ENCODE measurements at places on chromosomes 6 and 20.

DNA sequence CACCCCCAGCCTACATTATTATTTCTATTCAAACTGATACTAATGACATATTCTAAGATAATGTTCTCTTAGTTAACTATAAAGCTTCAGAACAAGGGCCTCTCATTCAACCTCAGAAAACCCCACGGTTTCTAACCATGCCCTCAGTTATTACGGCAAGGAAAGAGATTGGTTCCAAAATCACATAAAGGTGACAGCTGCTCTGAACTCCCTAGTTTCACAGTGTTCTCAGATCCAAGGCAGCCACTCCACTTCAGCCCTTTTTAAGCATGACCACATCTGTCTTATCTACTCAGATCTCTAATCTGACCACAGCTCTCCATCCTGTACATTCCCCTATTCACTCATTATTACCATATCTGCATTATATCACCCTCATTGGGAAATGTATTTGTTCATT lies 98.8 kb upstream of the CEP85L start:
- H3K4me1 ChIP-seq, result peaks cover 31% of the 10 kb centered on the region
- peaks cover 3% of the 10 kb centered on the region for H3K36me3 ChIP-seq
- no peak overlapping the region for H3K4me3 ChIP-seq
- no peak for DNase-seq
- no peaks in the 10 kb centered on the region for H3K27me3 ChIP-seq

GRCh38 chr6:129183681-129184301 lies 300.9 kb downstream of the LAMA2 start:
- H3K4me3 ChIP-seq, result no peak overlapping the region
- no peaks in the 10 kb centered on the region for H3K36me3 ChIP-seq
- no peak for DNase-seq
- H3K4me1 ChIP-seq, result no peaks in the 10 kb centered on the region
- peaks cover 2% of the 10 kb centered on the region for H3K27me3 ChIP-seq
- no peak overlapping the region for H3K27ac ChIP-seq

- H3K36me3 ChIP-seq, result no peaks in the 10 kb centered on the region
- no peaks in the 10 kb centered on the region for H3K4me1 ChIP-seq
- no peak overlapping the region for H3K4me3 ChIP-seq
- H3K27me3 ChIP-seq, result peaks cover 55% of the 10 kb centered on the region
- no peak overlapping the region for H3K27ac ChIP-seq
- DNase-seq, result no peak
Measured at GRCh38 chr6:132687306-132687705, 26.5 kb downstream of the VNN1 start.

DNA sequence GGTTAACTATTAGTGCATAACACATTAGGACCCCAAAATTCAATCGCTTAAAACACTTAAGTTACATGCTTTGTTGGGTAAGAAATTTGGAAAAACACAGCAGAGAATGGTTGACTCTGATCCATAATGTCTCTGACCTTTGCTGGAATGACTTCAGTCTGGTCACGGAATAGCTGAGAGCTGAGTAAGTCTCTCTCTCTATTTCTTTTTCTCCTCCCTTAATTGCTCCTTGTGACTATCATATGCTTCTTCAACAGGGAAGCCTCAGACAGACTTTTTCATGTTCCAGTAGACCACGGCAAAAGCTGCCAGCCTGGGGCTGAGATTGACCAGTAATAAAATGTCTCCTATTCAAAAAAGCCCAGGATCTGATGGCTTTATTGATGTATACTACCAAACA lies 4.8 kb downstream of the OR12D1 start:
- H3K4me1 ChIP-seq, result peaks cover under 1% of the 10 kb centered on the region
- peaks cover 24% of the 10 kb centered on the region for H3K27me3 ChIP-seq
- DNase-seq, result no peak

DNA sequence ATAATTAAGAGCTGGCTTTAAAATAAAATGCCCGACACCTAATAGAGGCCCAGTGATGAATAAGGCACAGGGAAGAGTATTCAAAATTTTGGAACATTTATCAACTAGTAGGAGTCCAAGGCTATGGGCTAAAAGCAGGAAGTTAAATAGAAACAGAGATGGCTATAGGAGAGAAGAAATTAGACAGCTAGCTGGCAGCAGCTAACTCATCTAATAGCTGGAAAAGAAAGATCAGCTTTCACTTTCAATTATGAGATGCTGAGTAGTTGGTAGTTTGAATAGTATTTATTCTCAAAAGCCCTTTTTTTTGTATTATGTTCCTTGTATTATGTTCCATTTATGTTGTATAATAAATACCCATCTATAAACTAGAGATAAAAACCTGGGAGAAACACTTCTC lies 215.7 kb downstream of the SLC35F1 start:
- no peaks in the 10 kb centered on the region for H3K4me1 ChIP-seq
- H3K27me3 ChIP-seq, result peaks cover 2% of the 10 kb centered on the region
- DNase-seq, result no peak
- H3K4me3 ChIP-seq, result no peak overlapping the region
- H3K27ac ChIP-seq, result no peak overlapping the region

- DNase-seq, result no peak
- no peak overlapping the region for H3K27ac ChIP-seq
- H3K4me1 ChIP-seq, result peaks cover 43% of the 10 kb centered on the region
- peak overlapping the region; percentile 22 for H3K4me3 ChIP-seq
Measured at GRCh38 chr6:149364557-149364956, 35.5 kb upstream of the SUMO4 start.

- H3K27ac ChIP-seq, result no peak overlapping the region
- peaks cover 12% of the 10 kb centered on the region for H3K27me3 ChIP-seq
- DNase-seq, result no peak
- no peak overlapping the region for H3K4me3 ChIP-seq
Measured at GRCh38 chr6:96631248-96631647, 68.3 kb downstream of the FHL5 start.

DNA sequence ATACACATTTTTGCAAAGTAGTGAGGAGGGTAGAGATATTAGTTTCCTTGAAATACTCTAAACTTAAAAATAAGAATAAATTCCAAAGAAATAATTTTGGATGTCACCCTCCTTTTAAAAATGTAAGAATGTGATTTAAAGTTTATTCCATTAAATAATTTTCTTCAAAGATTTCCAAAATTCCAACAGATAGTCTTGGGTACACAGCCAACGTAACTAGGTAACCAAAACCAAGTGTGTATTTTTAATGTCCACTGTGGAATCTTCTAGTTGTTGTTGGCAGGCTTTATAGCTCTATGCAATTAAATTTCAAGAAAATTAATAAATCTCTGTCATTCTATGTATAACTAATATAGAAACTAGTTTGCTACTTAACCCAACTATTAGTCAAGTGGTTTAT lies 101.3 kb downstream of the COL21A1 start:
- no peak overlapping the region for H3K4me3 ChIP-seq
- H3K27ac ChIP-seq, result no peak overlapping the region
- no peaks in the 10 kb centered on the region for H3K4me1 ChIP-seq
- DNase-seq, result no peak
- H3K36me3 ChIP-seq, result no peaks in the 10 kb centered on the region

DNA sequence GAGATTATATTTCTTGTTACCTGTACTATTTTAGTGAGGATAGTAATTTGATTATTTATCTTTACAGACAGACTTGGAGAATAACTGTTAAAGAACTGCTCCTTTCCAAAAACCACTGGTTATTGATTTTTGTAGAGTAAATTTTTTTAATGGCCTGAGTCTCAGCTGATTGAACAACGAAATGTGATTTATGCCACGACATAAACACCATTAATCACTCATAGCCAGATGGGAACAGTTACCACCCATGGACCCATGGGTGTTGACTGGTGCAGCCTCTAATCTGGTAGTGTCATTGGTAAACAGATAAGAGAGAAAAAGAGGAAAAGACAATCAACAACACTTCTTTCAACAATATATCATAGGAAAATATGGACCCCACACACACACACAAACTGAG lies 101.4 kb upstream of the BEND6 start:
- no peak for DNase-seq
- peaks cover 19% of the 10 kb centered on the region for H3K4me1 ChIP-seq
- H3K27me3 ChIP-seq, result peaks cover 38% of the 10 kb centered on the region
- H3K4me3 ChIP-seq, result no peak overlapping the region

DNA sequence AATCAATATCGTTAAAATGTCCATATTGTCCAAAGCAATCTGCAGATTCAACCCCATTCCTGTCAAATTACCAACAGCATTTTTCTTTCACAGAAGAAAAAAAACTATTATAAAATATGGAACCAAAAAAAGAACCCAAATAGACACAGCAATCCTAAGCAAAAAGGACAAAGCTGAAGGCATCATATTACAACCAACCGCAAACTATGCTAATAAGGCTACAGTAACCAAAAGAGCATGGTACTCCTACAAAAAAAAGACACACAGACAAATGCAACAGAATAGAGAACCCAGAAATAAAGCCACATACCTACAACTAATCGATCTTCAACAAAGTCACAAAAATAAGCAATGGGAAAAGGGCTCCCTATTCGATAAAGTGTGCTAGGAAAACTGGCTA lies 49.2 kb downstream of the RNGTT start:
- peaks cover 39% of the 10 kb centered on the region for H3K36me3 ChIP-seq
- H3K4me3 ChIP-seq, result no peak overlapping the region
- no peak overlapping the region for H3K27ac ChIP-seq
- peaks cover 27% of the 10 kb centered on the region for H3K4me1 ChIP-seq
- DNase-seq, result no peak

DNA sequence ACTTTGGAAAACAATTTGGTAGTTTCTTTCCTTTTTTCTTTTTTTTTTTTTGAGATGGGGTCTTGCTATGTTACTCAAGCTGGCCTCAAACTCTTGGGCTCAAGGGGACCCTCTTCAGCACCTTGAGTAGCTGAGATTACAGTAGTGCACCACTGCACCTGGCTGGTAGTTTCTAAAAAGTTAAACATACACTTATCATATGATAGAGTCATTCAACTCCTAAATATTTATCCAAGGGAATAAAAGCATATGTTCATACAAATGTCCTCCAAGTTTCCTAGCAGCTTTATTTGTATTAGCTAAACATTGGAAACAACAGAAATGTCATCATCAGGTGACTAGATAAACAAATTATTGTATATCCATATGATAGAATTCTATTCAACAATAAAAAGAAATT lies 213.9 kb downstream of the LRFN2 start:
- no peak for DNase-seq
- peaks cover 31% of the 10 kb centered on the region for H3K4me1 ChIP-seq

GRCh38 chr20:32973077-32973717 lies 31.0 kb downstream of the SUN5 start:
- H3K27me3 ChIP-seq, result no peaks in the 10 kb centered on the region
- H3K4me1 ChIP-seq, result peaks cover 43% of the 10 kb centered on the region
- no peak overlapping the region for H3K27ac ChIP-seq
- no peak for DNase-seq
- peaks cover 11% of the 10 kb centered on the region for H3K36me3 ChIP-seq

DNA sequence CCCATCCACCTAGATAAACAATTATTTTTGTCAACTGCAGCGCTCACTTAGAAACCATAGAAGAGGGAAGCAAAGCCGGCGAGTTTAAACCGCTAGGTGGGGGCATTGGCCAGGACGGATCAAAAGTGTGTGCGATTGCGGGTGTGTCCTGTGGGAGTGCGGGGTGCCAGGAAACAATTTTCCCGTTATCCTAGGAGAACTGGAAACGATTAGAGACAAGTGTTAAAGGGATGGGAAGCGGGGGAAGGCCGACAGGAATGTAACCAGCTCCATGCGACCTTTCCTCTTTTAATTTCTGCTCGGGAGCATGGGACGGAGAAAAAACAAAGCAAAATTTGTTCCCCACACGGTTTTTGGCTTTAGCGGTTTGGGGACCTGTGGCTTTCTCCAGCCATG lies 2.8 kb upstream of the HTR1B start:
- H3K27me3 ChIP-seq, result peaks cover 52% of the 10 kb centered on the region
- H3K36me3 ChIP-seq, result peaks cover 5% of the 10 kb centered on the region
- peak overlapping the region; percentile 13 for H3K27ac ChIP-seq
- H3K4me1 ChIP-seq, result peaks cover 8% of the 10 kb centered on the region
- H3K4me3 ChIP-seq, result peak overlapping the region; percentile 85

GRCh38 chr20:17898548-17898994 lies 70.0 kb downstream of the SNX5 start:
- H3K4me3 ChIP-seq, result no peak overlapping the region
- peaks cover 42% of the 10 kb centered on the region for H3K27me3 ChIP-seq
- no peak overlapping the region for H3K27ac ChIP-seq
- H3K36me3 ChIP-seq, result no peaks in the 10 kb centered on the region

GRCh38 chr20:12504779-12505178 lies 504.0 kb upstream of the SPTLC3 start:
- no peak for DNase-seq
- no peak overlapping the region for H3K4me3 ChIP-seq
- no peaks in the 10 kb centered on the region for H3K36me3 ChIP-seq
- H3K4me1 ChIP-seq, result no peaks in the 10 kb centered on the region
- H3K27me3 ChIP-seq, result no peaks in the 10 kb centered on the region

GRCh38 chr20:17709361-17710293 lies 9.9 kb downstream of the BANF2 start:
- peaks cover 5% of the 10 kb centered on the region for H3K27me3 ChIP-seq
- DNase-seq, result no peak
- H3K27ac ChIP-seq, result no peak overlapping the region
- H3K4me1 ChIP-seq, result no peaks in the 10 kb centered on the region
- H3K36me3 ChIP-seq, result no peaks in the 10 kb centered on the region
- no peak overlapping the region for H3K4me3 ChIP-seq

- H3K4me1 ChIP-seq, result no peaks in the 10 kb centered on the region
- peaks cover 2% of the 10 kb centered on the region for H3K27me3 ChIP-seq
- H3K36me3 ChIP-seq, result no peaks in the 10 kb centered on the region
- H3K27ac ChIP-seq, result no peak overlapping the region
- no peak overlapping the region for H3K4me3 ChIP-seq
Measured at GRCh38 chr6:113432521-113433334, 424.4 kb upstream of the MARCKS start.

DNA sequence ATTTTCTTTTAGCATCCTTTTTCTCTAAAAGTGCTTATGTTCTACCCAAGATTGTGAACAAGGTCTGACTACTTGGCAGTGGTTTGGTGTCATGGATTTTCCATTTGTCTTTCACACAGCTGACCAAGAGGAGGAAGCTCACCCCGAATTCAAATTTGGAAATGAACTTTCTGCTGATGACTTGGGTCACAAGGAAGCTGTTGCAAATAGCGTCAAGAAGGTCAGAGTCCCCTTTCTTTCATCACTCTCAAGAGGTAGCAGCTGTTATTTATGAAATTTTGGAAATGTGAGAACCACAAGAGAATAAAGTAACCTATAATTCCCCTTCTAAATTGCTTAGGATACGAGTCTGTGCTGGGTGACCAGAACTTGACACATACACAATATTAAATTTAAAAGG lies 113.0 kb upstream of the LAMP5 start:
- H3K27me3 ChIP-seq, result no peaks in the 10 kb centered on the region
- no peaks in the 10 kb centered on the region for H3K36me3 ChIP-seq
- H3K4me3 ChIP-seq, result no peak overlapping the region
- DNase-seq, result no peak
- no peak overlapping the region for H3K27ac ChIP-seq
- no peaks in the 10 kb centered on the region for H3K4me1 ChIP-seq

- H3K36me3 ChIP-seq, result no peaks in the 10 kb centered on the region
- no peak for DNase-seq
Measured at GRCh38 chr20:46306743-46307138, 1.6 kb downstream of the CDH22 start.

GRCh38 chr20:11031300-11031699 lies 357.5 kb upstream of the JAG1 start:
- H3K27ac ChIP-seq, result no peak overlapping the region
- no peaks in the 10 kb centered on the region for H3K36me3 ChIP-seq

Data from activated naive CD8-positive, alpha-beta T cell treated with anti-CD3 and anti-CD28 coated beads, Interleukin-2, amount 10 ng/mL, durations not matched to agents 7 days and 5 days (primary cell).